WERI-Rb-1 (cell line): ENCODE measurements at places on chromosomes 12 and 14.

- DNase-seq = peak; percentile 53
Observed at GRCh38 chr14:59897757-59898383, 22.1 kb upstream of the LRRC9 start.

- DNase-seq = no peak
Observed at GRCh38 chr12:91099836-91100235, 11.5 kb downstream of the LUM start.

DNA sequence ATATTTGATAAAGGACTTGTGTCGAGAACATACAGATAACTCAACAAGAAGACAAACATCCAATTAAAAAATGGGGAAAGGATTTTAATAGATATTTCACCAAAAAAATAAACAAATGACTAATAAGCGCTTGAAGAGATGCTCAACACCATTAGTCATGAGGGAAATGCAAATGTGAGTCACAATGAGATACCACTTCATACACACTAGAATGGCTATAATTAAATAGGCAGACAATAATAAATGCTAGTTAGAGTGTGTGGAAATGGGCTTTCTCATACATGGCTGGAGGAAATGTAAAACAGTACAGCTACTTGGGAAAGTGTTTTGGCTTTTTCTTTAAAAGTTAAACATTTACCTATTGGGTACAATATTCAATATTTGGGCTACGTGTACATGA is 34.8 kb downstream of the DLK1 start:
- no peak for DNase-seq

DNA sequence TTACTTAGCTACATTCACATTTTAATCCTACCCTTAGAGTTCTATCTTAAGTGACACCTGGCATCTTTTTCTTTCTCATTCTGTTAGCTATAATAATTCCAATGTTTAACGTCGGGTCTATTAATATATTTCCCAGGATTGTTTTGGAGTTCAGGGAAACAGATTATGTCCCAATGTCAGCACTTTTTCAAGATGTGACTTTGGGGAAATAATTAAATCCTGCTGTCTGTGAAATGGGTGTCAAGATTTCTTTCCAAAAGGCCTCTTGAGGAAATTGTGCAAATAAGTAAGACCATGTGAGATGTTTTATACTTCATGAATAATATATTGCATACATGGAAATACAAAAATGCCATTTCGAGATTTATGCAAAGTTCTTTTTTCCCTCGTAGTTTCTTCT is 887.6 kb upstream of the SEL1L start:
- DNase-seq = no peak

DNA sequence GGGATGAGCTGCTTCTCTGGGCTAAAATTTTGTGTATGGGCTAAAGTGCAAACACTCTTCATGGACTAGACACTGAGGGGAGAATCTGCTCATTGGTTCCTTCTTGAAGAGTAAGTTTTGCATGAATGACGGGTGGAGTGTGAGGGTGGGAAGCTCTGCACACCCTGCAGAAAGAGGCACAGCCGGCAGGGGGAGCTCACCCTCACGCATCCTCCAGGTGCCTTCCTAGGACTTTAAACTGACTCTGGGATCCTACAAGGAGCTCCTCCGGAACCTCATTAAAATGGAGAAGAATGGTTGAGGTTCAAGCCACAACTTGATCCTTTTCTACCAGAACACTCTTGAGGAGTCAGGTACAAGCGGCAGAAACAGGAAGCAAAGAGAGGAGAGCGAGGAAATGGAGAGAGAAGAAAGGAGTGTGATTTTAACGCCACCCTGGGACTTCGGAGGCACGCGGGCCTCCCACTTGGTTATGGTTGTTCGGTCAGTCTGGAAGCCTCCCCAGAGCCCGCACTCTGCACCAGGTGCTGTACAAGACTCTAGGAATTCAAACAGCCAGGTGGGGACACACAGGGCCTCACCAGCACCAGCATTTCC is 87.5 kb downstream of the SETD3 start:
- DNase-seq = peak; percentile 60

DNA sequence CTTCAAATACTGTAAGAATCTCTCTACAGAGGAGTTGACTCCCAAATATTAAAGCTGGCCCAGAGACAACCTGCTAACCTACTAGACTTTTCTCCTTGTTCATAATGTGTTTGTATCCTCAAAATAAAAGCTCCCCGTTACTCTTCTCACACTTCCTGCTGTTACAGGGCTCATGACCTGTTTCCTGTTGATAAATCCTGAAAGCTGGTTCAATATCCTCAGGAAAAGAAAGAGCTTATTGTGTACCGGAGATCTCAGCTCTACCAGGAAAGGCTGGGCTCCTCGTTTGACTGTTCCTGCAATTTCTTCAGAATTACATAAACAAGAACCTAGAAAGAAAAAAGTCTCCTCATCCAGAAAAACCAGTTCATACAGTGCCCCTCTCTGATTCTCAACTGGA is 30.8 kb downstream of the CLEC1A start:
- DNase-seq = no peak

GRCh38 chr14:54617467-54617866 is 50.5 kb downstream of the SAMD4A start:
- DNase-seq = no peak

DNA sequence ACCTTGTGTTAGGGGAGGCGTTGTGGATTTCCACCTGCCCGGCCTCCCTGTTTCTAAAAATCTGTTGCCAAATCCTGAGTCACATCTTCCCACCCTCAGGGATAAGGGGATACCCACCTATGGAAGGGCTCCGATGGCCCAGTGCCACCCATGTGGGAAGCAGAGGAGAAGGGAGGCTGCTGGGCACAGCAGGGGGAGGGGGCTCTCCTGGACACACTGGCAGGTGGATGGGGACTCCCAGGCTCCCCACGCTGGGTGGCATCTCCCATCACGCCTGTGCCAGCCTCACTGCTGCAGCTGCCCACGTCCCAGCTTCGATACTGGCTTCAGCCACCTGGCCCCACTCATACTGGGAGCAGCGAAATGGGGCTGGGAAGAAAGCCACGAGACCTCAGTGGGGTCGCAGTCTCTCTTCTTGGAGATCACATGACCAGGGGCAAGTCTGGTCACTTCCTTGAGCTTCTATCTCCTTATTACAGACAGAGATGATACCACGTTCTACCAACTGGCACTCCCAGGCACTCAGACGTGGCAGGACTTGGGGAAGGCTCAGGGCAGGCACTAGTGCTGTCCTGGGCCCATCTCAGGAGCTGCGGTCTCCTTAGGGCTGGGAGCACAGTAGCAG is 72.2 kb downstream of the PITPNM2 start:
- no peak for DNase-seq

DNA sequence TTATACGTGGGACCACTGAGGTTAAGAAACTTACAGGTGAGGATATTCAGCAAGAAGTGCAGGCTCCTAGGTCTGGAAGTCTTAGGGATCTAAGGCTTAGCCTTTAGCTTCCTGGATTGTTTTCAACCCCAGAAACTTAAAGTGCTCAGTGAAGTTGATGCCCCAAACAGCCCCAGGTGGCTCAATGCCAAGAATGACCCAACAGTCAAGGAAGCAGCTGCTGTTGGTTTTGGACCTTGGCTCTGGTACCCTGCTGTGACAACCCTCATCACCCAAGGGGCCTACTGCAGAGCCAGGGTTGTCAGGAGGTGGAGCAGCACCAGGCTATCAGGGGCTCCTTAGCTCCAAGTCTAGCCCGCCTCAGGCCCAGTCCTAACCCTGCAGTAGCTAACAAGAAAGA is 36.8 kb downstream of the VDR start:
- DNase-seq = no peak

DNA sequence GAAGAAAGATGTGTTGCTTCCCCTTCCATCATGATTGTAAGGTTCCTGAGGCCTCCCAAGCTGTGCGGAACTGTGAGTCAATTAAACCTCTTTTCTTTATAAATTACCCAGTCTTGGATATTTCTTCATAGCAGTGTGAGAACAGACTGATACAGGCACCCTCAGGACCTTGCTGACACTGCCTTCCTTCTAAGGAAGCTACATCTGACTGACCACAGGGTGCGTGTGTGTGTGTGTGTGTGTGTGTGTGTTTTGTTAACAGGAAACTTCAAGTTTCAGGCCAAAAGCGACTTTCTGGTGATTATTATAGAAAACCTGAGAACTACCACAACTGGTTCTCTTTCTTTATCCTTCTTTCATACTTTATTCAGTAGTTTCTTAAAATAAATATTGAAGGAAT is 149.0 kb downstream of the CAPZA3 start:
- DNase-seq = no peak

DNA sequence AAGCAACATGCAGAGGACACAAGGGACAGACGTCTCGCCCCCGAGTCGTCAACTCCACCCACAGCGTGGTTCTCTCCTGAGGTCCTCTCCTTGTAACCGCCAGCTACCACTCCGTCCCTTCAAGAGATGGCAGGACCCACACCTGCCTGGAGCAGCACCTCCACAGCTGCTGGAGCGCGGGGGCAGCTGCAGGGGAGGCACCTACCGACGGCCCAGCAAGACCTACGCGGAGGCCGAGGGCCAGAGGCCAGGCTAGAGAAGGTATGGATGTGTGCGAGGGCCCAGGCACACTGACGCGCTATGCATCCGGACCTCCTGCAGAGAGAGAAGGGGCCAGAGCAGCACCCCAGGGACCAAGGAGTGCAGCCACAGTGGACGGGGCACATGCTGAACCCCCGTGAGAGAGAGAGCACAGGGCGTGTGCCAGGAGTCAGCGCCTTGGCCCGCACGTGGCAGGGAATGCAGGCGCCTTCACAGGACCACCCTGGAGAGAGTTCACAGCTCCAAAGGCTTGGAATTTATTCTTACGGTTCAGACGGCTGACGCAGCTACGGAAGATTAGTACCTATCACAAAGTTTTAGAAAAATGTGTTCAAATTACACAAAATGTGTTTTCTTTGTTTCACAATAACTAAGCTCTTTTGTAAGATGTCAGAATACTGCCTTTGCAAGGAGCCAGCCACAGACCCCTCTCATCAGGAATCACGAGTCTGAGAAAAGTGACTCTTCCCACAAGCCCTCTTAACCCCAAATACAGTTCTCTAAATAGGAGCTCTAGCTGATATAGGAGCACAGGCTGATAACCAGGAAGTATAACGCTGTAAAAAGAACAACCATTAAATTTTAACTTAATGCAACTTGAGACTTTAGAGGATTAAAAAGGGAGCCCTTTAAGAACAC is 36.8 kb downstream of the CDC42BPB start:
- no peak for DNase-seq

GRCh38 chr14:95993768-95994592 is 45.2 kb upstream of the C14orf132 start:
- peak; percentile 28 for DNase-seq

DNA sequence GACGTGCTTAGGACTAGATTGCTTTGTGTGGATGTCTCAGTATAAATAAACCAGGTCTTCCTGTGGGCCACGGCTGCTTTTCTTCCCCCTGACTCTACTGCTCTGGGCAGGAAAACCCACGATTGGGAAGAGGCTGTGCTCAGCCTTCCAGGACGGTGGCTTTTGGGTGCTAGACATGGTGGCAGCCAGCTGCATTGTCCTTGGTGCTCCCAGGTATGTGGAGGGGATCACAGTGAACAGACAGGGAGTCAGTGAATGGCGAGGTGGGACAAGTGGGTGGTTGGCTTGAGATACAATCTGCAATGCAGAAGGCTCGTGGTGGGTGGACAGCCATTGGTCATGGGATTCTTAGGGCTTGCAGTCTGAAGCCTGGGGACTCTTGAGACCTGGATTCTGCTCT is 366.3 kb downstream of the AACS start:
- DNase-seq = no peak

DNA sequence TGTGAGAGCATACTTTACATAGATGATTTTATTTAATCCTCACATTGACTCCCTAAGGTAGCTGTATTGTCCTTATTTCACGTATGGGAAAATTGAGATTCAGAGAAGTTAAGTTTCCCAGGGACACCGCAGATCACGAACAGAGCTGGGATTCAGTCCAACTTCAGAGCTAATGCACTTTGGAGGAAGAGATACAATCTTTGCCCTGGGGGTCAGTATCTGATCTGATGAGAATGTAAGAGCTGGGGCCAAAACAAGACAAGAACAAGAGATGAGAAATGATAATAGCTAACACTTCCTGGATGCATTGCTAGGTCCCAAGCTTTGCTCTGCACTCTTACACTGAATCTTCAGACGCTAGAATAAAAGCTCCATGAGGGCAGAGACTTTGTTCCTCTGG is 6.0 kb upstream of the CSAD start:
- DNase-seq = no peak

GRCh38 chr14:103241531-103241930 is 92.5 kb upstream of the EIF5 start:
- DNase-seq = no peak

DNA sequence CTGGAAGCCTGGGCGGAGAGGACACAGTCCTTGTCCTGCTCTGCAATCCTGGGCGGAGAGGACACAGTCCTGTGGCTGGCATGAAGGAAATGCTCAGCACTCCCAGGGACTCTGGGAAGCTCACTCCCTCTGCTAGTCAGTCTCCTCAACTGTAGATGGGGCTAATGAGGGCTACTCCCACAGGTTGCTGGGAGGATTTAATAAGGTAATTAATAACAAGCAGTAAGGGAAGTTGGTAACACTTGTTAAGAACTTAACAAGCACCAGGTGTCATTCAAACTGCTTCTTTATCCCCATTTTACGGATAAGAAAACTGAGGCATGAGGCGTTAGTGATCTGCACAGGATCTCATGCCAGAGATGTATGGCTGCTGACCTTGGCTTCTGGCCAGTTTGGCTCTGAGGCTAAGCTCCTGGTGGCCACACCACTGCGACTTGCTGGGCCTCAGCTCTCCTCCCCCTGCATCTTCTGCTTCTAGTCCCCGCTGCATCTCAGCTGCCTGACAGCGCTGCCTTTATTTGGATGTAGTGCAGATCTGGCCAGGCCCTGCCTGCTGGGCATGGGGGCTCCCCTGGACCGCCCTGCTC is 54.1 kb upstream of the BEGAIN start:
- DNase-seq = no peak

DNA sequence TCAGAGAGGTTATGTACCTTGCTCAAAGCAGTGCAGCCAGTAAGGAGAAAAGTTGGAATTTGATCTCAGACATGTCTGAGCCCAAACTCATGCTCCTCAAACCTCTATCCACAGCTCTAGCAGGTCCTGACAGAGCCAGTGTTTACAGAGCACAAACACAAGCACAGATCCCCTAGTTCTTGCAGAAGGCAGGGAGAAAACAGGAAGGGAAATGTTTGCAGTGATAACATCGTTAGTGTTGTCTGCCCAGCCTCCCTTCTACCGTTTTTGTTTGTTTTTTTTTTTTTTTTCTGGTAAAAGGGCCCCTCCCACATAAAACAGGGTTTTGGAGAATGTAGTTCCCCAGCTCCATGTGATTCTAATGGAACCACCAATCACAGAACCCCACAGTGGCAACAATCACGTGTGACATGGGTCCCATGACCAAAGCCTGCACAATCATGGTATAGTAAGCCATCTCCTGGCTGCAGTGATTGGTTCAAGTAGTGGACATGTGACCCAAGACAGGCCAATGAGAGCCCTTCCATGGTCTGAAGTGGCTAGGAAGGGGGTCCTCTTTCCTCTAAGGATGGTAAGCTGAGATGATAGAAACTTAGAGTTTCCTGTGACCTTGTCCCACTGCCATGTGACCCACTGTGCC is 513.4 kb downstream of the MED13L start:
- DNase-seq = no peak

DNA sequence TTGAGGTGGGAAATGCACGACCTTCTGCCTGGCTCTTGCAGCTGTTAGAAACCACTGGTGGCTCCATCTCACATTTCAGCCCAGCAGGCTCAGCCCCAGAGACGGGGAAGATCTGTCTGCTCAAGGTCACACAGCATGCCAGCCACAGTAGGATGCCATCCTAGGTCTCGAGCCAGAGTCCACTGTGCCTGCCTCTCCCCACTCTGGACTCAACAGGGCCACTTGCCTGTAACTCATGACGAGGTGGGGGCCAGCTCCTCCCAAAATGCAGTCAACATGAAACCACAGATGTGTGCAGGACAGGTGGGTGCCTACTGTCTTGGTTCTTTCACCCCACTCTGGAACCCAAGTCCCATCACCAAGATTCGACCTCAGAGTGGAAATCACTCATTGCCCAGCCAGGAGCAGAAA is 23.2 kb downstream of the BCL11B start:
- DNase-seq = no peak
